H1 (cell line): ENCODE measurements at places on chromosomes 4 and X. TPM values are rescaled to one million over a fixed set of nuclear protein-coding genes. Genes with fewer than 3 reads are reported as not detected.

DNA sequence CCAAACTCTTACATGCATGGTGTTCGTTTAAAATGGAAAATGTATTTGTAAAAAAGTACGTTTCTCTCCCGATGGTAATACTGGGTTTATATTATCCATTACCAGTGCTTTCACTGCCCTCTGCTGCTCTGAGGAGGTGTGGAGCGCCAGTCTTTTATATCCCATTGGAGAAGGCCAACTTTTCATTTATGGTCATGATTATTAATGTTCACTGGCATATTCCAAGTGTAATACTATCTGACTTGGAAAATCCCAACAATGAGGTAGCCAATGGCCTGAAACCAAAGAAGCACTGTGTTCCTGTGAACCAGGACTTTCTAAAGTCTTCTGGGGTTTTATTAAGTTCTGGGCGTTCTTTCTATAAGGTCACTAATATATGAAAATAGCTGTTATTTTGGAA is 80.7 kb downstream of the SYNPO2 start:
- no peak for DNase-seq
- H3K4me1 ChIP-seq: no peaks in the 10 kb centered on the region; the same call in 1 of the 2 replicates
- H3K4me3 ChIP-seq: no peak overlapping the region
- H3K36me3 ChIP-seq: no peaks in the 10 kb centered on the region
- no peaks in the 10 kb centered on the region for H3K27me3 ChIP-seq

- no peak for DNase-seq
- H3K27ac ChIP-seq: peak overlapping the region; percentile 86
- no peaks in the 10 kb centered on the region for H3K27me3 ChIP-seq
- no peaks in the 10 kb centered on the region for H3K36me3 ChIP-seq
These were observed 481 bp downstream of the UTP3 start for GRCh38 chr4:70688795-70689231.

DNA sequence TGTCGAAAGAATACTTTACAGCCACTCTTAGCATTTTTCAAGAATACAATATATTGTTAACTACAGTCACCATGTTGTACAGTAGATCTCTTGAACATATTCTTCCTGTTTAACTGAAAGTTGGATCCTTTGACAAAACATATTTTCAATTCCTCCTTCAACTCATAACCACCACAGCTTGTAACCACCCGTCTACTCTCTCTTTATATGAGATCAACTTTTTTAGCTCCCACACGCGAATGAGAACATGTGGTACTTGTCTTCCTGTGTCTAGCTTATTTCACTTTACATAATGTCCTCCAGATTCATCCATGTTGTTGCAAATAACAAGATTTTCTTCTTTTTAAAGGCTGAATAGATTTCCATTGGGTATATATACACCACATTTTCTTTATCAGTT is 338.3 kb upstream of the IGFBP7 start:
- DNase-seq: no peak
- H3K27ac ChIP-seq: no peak overlapping the region
- H3K27me3 ChIP-seq: no peaks in the 10 kb centered on the region
- no peaks in the 10 kb centered on the region for H3K36me3 ChIP-seq
- no peak overlapping the region for H3K4me3 ChIP-seq

DNA sequence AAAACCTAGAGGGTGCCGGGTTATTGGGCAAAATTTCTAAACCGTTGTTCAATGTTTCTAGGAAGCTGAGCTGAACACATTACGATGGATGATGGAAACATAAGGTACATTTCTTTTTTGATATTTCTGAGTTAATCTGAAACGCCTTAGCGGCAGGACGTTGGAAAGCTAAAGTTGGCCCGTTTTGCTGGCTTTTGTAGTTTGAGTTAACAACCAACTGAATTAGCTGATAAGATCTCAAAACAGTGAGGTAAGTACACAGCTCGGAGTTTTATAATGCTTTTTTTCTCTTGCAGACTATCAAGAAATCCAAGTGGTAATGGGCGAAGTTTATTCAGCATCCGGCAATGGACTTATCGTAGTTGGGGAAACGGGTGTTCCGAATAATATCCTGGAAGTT is 73.5 kb downstream of the PRSS12 start:
- no peaks in the 10 kb centered on the region for H3K27me3 ChIP-seq
- H3K27ac ChIP-seq: 0 out of 2 replicates have a peak overlapping the region, but pooled peaks have one; percentile 69
- peak overlapping the region; percentile 97 for H3K4me3 ChIP-seq
- H3K4me1 ChIP-seq: no peaks in the 10 kb centered on the region; the same call in 1 of the 2 replicates
- no peaks in the 10 kb centered on the region; the same call in 1 of the 2 replicates for H3K36me3 ChIP-seq

DNA sequence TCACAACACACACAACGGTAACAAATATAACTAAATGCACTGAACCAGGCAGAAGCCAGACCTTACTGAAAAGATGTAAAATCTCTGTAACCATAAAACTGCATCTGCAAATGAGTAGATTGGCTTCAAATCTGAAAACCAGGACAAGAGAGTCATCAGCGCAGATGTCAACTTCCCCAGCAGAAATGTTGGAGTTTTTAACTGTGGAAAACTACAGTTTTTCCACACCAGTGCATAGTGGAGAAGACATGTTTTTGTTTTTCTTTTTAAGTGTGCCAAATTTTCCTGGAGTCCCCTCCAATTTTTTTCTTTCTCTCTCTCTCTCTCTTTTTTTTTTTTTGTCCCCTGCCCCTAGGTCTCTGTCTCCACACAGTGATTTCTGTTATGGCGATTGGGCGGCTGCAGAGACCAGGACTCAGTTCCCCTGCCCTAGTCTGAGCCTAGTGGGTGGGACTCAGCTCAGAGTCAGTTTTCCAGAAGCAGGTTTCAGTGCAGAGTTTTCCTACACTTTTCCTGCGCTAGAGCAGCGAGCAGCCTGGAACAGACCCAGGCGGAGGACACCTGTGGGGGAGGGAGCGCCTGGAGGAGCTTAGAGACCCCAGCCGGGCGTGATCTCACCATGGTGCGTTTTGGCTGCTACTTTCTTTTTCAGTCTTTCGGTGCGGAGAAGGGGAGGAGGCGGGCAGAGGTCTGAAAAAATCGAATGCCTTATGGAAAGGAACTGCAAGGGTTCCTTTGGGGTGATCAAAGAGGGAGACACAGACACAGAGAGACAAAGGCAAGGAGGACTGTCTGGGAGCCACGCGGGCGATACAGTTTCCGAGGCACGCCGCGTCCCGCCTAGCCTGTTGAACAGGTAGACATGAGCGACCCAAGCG is at the start of gene GUCY1A1:
Gene GUCY1A1, plus strand, starts transcription at position 505 of the 878 bp plus-strand sequence. CDS start 30,020 bp downstream, outside the sequence.
- H3K27me3 ChIP-seq: peaks cover 32% of the 10 kb centered on the region
- H3K27ac ChIP-seq: no peak within 1 kb of the TSS
- H3K36me3 ChIP-seq: no peaks in the 10 kb centered on the region
- DNase-seq: peak; percentile 66

GRCh38 chrX:150050387-150050786 is 112.1 kb upstream of the EOLA2 start:
- no peak overlapping the region for H3K4me3 ChIP-seq
- H3K4me1 ChIP-seq: no peaks in the 10 kb centered on the region
- H3K36me3 ChIP-seq: no peaks in the 10 kb centered on the region
- no peak overlapping the region for H3K27ac ChIP-seq
- no peak for DNase-seq
- no peaks in the 10 kb centered on the region for H3K27me3 ChIP-seq

DNA sequence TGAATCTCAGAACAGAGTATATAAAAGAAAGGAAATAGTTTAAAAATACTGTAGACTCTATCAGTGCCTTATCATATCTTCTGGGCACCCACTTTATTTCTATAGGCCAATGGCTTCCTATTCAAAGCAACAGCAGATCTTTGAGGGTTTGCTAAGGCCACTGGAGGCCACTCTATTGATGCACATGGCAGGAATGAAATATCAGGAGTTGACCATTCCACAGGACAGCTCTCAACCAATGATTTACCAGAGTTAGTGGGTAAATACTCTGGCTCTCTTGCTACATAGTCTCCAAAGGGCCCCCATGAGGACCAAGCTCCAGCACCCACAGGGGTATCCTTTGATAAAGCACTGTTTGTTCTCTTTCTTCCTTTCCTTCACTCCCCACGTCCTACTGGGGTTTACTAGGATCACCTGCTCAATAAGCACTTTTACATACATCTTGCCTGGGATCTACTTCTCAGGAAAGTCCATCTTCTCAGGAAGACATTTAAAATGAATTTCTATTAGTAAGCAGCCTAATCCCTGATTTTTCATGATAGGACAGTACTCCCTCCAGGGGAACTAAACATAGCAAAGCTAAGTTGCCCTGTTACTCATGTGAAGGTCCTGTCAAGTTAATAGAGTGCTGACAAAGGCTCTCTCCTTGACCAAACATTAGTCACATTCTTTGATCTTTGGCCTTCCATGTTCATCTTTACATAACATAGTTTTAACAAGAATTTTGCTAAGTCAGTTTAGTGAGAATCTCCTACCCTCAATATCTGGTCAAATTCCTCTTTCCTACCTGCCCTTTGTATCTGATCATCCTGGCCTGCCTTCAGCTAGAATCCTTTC is 459.7 kb downstream of the GRXCR1 start:
- no peak overlapping the region for H3K27ac ChIP-seq
- H3K4me1 ChIP-seq: no peaks in the 10 kb centered on the region
- H3K27me3 ChIP-seq: no peaks in the 10 kb centered on the region
- no peak for DNase-seq

DNA sequence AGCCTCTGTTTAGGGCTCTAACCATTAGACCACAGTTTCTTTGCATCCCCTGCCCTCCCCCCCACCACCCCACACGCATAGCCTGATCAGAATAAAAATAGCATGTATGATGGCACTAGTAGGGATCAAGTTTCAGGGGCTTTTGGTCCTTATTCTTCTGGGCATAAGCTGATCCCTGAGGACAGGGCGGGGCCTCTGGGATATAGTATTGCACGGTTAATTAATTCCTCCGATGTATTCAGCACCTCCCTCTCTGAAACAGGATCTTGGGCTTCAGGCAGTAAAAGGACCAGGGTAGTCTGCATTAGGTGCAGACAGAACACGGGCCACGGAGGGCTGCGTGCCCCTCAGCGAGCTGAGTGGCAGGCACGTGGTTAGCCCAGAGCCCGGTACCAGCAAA is 57.1 kb downstream of the ELF4 start:
- no peak overlapping the region for H3K27ac ChIP-seq
- DNase-seq: no peak
- peaks cover 7% of the 10 kb centered on the region; the same call in 1 of the 2 replicates for H3K4me1 ChIP-seq
- peaks cover 3% of the 10 kb centered on the region; the same call in 1 of the 2 replicates for H3K36me3 ChIP-seq
- H3K4me3 ChIP-seq: no peak overlapping the region

DNA sequence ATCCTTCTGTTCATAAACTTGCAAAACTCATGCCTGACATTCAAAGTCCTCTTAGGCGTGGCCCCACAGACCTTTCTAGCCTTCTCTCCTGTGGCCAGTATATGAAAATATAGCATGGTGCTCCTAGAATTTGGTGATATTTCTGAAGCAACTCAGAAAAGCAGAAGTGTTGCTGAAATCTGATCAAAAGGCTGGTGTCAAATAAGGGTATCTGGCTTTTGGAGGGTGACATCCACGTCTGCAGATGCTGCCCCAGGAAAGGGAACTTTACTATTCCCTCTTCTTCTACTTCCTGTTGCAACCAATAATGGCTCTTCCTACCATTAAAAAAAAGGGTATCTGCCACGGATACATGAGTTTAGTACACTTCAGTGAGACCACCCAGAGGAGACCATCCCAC is 83.9 kb upstream of the RPS6KA3 start:
- no peaks in the 10 kb centered on the region for H3K27me3 ChIP-seq
- no peak overlapping the region for H3K4me3 ChIP-seq
- H3K36me3 ChIP-seq: no peaks in the 10 kb centered on the region

- H3K4me1 ChIP-seq: no peaks in the 10 kb centered on the region
- H3K36me3 ChIP-seq: no peaks in the 10 kb centered on the region
- H3K4me3 ChIP-seq: no peak overlapping the region
- no peaks in the 10 kb centered on the region for H3K27me3 ChIP-seq
These were observed 179.6 kb upstream of the RBPJ start for GRCh38 chr4:26141051-26141721.

DNA sequence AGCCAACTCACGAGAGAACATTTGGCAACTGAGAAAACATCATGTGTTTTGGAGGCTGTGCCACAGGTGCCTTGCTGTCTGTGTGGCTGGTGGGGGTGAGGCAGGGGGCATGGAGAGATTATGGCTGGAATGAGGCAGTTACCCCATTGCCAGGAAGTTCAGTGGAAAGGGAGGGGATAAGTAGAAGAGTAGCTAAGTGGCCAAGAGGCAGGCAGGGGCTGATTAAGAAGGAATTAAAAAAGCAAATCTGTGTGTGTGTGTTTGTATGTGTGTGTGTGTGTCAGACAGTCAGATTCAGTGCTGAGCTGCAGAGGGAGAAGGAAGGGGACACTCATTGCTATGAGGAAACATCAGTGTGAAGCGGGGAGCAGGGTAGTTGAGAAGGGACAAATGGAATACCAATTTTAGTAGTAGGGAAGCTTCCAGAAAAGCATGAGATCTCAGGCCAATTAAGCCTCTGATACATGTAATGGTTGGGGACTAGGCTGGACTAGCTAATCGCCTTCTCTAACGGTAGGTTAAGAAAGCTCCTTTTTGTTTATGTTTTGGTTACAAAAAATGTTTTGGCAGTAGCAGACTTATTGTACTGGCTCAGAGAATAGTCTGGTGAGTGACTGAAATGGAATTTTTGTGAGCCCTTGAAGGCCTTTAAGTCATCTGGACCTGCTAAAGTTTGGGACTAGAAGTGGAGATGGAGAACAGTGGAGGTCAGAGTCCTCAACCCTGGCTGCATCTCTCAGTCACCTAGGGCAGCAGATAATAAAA is 18.5 kb downstream of the TMEM164 start:
- H3K36me3 ChIP-seq: no peaks in the 10 kb centered on the region
- H3K27ac ChIP-seq: no peak overlapping the region
- DNase-seq: no peak
- H3K27me3 ChIP-seq: no peaks in the 10 kb centered on the region
- H3K4me3 ChIP-seq: no peak overlapping the region
- H3K4me1 ChIP-seq: peaks cover 3% of the 10 kb centered on the region; the same call in 1 of the 2 replicates

DNA sequence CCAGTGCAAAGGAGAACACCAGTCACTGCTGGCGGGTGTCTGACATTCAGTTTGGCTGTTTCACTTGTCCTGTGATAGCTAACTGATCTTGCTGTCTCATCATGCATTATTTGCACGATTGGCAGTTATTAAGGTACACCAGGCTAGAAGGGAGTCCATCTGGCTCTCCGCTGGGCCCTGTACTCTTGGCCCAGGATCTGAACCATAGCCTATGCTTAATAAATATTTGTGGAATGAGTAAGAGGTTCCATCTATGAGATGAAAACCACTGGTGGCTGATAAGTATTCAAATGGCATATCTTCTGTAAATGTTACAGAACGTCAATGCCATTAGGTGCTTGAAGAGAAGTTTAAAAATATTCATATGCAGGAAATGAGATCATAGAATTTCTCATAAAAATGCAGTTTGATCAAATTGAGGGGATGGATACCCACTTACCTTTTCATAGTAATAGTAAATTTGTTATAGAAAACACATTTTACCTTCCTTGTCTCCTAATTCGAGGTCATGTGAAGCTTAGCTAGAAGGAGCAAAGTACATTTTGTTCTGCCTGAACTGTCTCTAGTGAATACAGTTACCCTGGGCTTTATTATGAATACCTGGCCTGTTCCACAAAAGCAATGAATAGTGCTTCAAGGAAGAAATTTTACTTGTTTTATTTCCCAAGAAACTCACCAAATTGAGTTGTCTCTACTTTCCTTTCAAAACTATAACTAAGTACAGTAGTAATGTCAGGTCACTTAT is 213.5 kb downstream of the CBR4 start:
- no peaks in the 10 kb centered on the region for H3K4me1 ChIP-seq
- no peaks in the 10 kb centered on the region for H3K36me3 ChIP-seq
- no peak for DNase-seq
- no peaks in the 10 kb centered on the region for H3K27me3 ChIP-seq
- no peak overlapping the region for H3K27ac ChIP-seq
- no peak overlapping the region for H3K4me3 ChIP-seq

GRCh38 chrX:100931218-100931924 is 2.7 kb upstream of the XKRX start:
- H3K4me3 ChIP-seq: no peak overlapping the region
- no peak overlapping the region for H3K27ac ChIP-seq
- H3K36me3 ChIP-seq: no peaks in the 10 kb centered on the region
- H3K4me1 ChIP-seq: no peaks in the 10 kb centered on the region

Gene SH2D1A
- total RNA-seq: not detected in 2 replicates

Gene F8A3
- 0.60 TPM in 1 of 2 replicates, not detected in the other for total RNA-seq

Gene RIBC1
- total RNA-seq: 0.82 and 0.97 TPM in 2 replicates

Gene SHISA3
- 2.0 and 2.2 TPM in 2 replicates for total RNA-seq

Gene RBMX
- total RNA-seq: 458 and 476 TPM in 2 replicates

Gene NPY2R
- total RNA-seq: 0.34 and 0.41 TPM in 2 replicates
